Hematopoietic multipotent progenitor cell treated with erythropoietin and hydrocortisone succinate and interleukin-3 and kit ligand, for 8 days (in vitro differentiated cells): ENCODE measurements at places on chromosomes 2 and 18.

- peak; percentile 57 for DNase-seq
Observed at GRCh38 chr18:79394534-79395307, 1.0 kb upstream of the NFATC1 start.

GRCh38 chr2:73827018-73827417 is 1.7 kb upstream of the STAMBP start:
- DNase-seq: peak; percentile 70

DNA sequence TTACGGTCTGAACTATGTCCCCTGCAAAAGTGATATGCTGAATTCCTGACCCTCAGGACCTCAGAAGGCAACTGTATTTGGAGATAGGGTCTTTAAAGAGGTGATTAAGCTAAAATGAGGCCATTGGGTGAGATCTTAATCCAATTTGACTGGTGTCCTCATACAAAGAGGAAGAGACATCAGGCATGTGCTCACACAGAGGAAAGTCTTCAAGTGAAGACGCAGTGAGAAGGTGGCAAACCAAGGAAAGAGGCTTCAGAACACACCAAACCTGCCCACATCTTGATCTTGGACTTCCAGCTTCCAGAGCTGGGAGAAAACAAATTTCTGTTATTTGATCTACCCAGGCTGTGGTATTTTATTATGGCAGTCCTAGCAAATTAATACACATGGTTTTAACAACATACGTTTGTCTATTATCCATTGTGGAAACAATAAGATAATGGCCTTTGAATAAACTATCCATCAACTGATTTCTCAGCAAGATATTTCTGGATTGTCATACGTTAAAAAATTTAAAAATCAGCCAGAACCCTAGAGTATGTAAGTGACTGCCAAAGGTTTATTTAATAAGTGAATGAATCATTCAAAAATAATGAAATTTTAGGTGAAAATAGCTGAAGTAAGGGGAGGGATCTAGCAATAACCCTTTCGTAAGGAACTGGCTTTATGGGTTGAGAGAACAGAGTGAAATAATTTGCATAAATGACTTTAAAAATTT is 6.5 kb downstream of the WIPF1 start:
- peak; percentile 43 for DNase-seq

GRCh38 chr2:46481198-46482193 is 2.1 kb downstream of the TMEM247 start:
- DNase-seq: no peak

DNA sequence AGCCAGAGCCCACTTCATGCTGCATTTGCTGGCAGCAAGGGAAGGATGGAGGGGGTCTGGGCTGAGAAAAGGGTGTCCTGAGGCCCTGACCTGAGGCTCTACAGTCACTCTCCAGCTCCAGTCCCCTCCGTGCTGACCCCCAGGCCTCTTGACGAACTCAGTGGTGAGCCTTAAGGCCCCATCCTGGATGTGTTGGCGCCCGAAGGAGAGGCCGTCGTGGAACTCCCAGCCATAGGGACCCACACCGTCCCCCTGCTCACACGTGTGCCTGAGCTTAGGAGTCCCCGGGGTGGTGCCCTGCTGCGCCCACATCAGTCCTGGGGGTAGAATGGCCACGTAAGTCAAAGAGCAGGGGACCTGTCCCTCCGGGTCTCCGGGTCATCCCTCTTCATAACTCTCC is 776 bp downstream of the MOGS start:
- no peak for DNase-seq

- no peak for DNase-seq
Observed at GRCh38 chr2:199458806-199459285, 1.1 kb upstream of the SATB2 start.

DNA sequence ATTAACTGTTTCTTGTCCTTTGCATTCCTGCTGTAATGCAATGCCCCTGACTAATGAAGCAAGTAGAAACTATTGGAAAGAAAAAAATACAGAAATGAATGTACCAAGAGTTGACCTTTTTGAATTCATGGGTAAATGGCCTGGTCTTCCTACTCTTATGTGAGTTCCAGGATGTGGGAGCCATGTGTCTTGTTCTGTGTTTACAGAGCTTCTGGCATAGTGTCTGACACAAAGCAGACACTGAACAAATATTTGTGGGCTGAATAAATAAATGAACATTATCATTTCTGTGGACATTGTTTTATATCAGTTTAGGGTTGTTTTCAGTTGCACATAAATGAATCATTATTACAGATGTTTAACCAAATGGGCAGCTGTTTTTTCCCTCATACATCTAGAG is 155.5 kb downstream of the CD8B2 start:
- DNase-seq: no peak

GRCh38 chr2:206955253-206955652 is 15.9 kb downstream of the CPO start:
- peak; percentile 48 for DNase-seq

GRCh38 chr2:206915121-206915520 is 24.2 kb upstream of the CPO start:
- peak; percentile 58 for DNase-seq

DNA sequence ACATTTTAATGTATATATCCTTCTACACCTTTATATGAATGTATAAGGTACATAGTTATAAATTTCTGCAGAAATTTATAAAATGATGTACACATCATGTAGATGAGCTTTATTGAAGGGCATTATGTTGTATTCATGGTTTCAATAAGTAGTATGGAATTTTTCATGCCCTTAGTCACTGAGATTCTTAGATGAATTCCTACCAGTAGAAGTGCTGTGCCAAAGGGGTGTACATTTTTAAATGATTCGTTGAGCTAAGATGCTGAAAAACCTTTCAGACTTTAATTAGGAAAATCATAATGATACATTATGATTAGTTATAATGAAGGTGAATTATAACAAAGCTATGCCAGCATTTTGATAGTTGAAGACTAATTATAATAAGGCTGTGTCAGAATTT is 115.2 kb downstream of the ZNF236 start:
- no peak for DNase-seq

- DNase-seq: no peak
Observed at GRCh38 chr18:55110436-55110835, 151.2 kb upstream of the CCDC68 start.

- DNase-seq: no peak
Observed at GRCh38 chr2:206996556-206997065, 57.3 kb downstream of the CPO start.

- no peak for DNase-seq
Observed at GRCh38 chr18:55444536-55444935, 143.5 kb downstream of the TCF4 start.

DNA sequence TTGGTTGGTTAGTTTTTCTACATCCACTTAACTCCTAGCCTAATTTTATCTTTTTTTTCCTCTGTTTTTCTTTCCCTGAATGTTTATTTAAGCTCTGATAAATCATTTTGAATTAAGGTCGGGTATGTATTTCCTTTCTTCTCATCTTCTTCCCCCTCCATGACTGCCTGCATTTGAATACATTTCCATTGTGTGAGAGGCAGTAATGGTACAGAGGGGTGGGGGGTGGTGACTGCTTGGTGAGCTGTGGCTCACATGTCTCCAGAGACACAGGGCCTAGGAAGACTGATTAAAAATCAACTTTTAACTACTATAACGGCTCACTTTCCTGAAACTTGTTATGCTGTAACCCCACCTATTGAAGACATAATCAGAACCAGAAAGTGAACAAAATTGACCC is 58.0 kb downstream of the NEDD4L start:
- no peak for DNase-seq

- DNase-seq: no peak
Observed at GRCh38 chr2:151766437-151767153, 32.3 kb upstream of the NEB start.
